Activated CD4-positive, alpha-beta T cell treated with anti-CD3 and anti-CD28 coated beads, Interleukin-2, Interleukin-6, amounts not matched to agents 100 ng/mL and 50 ng/mL, durations not matched to agents 16 hours and 8 hours (primary cell): ENCODE measurements at places on chromosomes 16 and 17.

GRCh38 chr17:83103200-83103942, 24.0 kb downstream of the METRNL start:
- no peak for DNase-seq

DNA sequence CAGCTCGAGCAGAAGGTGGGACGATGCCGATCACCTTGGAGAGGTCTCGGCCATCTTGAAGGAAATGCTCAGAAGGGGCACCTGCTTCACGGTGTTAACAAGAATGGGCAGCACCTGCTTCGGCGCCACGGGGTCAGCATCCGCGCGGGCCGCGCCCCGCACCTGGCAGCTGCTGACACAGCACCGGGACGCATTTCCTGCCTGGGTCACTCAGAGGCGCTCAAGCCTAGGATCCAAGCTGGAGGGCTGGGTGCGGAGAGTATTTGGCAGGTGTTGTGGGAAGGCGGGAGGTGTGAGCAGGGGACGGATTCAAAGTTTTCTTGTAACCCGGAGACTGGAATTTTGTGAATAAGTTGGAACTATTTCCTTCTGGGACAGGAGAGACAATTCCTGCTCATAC, 39.3 kb upstream of the AKTIP start:
- no peak for DNase-seq

- no peak for DNase-seq
These were observed 31.8 kb upstream of the NAT9 start for GRCh38 chr17:74807925-74808324.

- peak; percentile 66 for DNase-seq
These were observed 56.5 kb downstream of the CYTH1 start for GRCh38 chr17:78725448-78726021.

DNA sequence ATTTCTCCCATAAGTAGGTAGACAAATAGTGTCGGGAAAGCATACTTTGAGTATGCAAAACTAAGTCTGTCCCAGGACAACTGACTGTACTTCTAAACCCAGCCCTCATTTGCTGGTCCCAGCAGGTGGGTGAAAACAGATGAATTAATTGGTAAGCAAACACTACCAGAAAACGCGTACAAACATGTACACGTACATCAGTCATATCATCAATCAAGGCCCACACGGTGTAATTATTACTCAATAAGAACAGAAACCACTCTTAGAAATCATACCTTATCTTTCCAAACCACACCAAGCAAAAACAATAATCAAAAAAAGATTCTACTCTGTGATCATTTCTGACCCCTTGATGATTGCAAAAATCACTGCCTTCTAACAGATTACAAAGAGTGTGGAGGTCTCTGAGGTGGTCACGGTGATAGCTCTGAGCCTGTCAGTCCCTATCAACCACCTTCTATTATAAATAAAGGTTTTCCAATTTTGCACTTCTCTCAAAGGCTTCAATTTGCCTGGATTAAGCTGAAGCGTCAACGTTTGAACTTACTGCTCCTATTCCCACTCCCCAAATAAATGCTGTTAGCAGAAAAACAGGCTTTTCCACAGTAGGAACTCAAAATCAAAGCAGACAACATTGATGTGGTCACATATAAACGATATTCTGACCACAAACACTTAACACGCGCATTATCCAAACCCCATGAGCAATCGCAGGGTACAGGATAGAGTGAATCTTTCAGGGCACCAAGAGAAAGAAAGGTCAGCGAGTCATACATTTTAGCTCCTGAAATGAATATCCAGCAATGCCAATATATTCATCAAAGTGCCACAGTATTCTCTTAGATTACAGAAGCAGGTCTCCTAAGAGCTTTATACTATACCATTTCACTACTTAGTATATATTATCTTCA, 211.9 kb downstream of the STX8 start:
- DNase-seq = peak; percentile 39

GRCh38 chr17:8506145-8506544, 70.5 kb downstream of the NDEL1 start:
- DNase-seq = no peak

GRCh38 chr17:65220732-65221131, 83.6 kb downstream of the RGS9 start:
- no peak for DNase-seq

- no peak for DNase-seq
These were observed 11.7 kb upstream of the CPPED1 start for GRCh38 chr16:12815361-12815760.

- no peak for DNase-seq
These were observed 1.7 kb downstream of the RABEP1 start for GRCh38 chr17:5283571-5284315.

DNA sequence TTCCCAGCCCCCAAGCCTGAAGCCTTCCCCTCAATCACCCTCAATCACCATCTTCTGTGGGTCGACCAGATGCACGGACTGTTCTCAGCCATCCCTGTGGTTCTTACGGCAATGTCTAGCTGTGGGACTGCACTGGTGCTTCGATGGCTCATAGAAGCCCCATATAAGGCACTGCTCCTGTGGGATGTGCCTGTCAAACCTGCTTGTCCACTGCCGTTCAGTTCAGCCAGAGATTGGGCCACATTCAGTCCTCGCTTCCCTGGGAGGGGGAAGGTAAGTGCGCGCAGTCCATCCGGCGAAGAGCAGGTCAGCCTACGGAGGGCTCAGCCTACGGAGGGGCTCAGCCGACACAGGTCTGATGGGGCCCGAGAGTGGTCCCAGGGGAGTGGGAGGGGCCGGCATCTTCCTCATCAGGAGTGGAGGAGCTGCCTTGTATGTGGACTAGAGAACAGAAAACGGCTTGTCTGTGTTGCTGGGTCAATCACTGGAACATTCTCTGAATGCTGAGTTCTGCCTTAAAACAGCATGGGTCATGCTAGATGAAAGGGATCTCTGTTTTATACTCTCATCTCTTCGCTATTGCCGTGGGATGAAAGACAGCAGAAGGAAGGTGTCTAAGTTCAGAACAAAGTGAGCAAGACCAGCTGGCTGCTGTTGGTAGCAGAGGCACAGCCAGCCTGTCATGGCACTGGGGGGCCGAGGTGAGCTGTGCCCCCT, at the start of gene CARD14:
TSS of gene CARD14 (plus strand) at position 247 of the 717 bp plus-strand sequence. CDS start 11,409 bp downstream, outside the sequence.
- DNase-seq = no peak

GRCh38 chr16:46743232-46743719, 4.9 kb downstream of the MYLK3 start:
- peak; percentile 19 for DNase-seq

DNA sequence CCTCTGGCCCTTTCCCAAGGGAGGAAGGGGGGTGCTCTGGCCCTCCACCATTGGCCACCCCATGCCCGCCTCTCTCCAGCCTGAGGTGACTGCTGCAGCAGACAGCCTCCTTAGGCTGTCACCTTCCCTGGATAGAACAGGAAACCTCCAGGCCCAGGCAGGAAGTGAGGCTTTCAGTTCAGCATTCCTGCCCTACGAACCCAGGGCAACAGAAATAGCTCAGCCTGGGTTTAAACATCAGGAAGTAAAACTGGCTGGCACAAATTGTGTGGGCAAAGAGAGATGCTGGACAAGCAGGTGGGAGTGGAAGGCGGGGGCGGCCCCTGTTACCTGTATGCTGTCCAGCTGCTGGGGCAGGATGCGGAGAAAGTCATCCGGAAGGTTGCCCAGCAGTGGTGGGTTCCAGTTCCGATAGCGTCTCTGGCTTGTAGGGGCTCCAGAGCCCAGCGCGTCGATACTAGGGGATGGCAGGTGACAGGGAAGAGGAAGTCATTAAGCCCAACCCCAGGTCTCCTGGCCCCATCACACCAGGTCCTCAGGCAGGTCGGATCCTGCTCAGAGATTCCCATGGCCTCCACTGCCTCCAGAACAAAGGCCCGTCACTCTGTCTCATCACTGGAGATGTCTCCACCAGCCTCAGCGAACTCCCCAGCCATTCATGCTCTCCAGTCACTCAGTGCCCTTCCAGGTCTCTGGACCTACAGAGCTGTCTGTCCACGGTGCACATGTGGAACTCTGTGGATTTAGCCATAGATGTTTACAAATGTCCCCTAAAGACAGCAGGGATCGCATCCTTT, 23.6 kb upstream of the MRPS23 start:
- no peak for DNase-seq
